IPS DF 6.9 (cell line): ENCODE measurements at places on chromosomes 6 and 20.

DNA sequence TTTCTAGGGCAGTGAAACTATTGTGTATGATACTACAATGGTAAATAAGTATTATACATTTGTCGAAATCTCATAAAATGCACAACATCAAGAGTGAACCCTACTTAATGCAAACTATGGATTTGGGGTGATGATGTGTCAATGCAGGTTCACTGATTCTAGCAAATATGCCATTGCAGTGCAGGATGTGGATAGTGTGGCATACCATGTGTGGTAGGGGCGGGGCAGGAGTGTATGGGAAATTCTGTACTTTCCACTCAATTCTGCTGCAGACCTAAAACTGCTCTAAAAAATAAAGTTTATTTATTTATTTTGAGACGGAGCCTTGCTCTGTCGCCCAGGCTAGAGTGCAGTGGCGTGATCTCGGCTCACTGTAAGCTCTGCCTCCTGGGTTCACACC is 44.3 kb downstream of the ABHD12 start:
- no peaks in the 10 kb centered on the region for H3K27me3 ChIP-seq
- peaks cover 2% of the 10 kb centered on the region; the same call in 1 of the 2 replicates for H3K4me1 ChIP-seq
- no peak overlapping the region for H3K4me3 ChIP-seq
- no peaks in the 10 kb centered on the region for H3K36me3 ChIP-seq
- no peak overlapping the region for H3K27ac ChIP-seq

- H3K27me3 ChIP-seq: no peaks in the 10 kb centered on the region
- no peak overlapping the region for H3K4me3 ChIP-seq
These were observed 55.6 kb upstream of the BEND6 start for GRCh38 chr6:56899311-56899710.

DNA sequence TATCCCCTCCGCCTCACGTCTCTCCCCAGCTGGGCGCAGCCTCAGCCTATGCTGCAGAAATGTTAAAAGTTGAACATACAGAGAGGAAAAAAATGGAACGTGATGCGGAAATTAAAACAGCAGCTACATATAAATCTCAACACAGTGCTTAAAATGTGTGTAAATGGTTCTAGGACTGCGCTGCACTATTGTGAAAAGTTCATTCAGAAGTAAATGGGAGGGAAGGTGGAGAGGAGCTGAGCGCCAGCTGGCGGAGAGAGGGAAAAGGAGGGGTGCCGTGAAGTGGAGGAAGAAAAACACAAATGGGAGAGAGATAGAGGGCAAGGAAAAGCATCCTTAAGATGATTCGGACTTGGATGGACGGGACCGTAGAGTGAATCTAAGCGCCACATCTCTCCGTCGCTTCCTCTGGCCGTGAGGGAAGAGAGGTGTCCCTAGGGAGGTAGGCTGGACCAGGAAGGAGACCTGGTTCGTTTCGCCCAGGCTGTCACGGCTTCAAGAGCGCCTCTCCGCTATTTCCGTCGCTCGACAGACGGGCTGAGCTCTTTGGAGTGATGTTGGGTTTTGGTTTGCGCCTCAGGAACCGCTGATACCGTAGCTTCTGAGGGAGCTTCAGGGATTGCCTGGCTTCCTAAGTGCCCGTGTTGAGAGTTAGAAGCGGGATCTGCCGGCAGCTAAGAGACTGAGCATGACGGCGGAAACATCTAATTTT is 113.7 kb downstream of the TRIM27 start:
- no peaks in the 10 kb centered on the region for H3K36me3 ChIP-seq
- H3K4me1 ChIP-seq: peaks cover 3% of the 10 kb centered on the region
- H3K27me3 ChIP-seq: peaks cover 54% of the 10 kb centered on the region
- H3K4me3 ChIP-seq: peak overlapping the region; percentile 13; the same call in 1 of the 2 replicates
- H3K27ac ChIP-seq: no peak overlapping the region

DNA sequence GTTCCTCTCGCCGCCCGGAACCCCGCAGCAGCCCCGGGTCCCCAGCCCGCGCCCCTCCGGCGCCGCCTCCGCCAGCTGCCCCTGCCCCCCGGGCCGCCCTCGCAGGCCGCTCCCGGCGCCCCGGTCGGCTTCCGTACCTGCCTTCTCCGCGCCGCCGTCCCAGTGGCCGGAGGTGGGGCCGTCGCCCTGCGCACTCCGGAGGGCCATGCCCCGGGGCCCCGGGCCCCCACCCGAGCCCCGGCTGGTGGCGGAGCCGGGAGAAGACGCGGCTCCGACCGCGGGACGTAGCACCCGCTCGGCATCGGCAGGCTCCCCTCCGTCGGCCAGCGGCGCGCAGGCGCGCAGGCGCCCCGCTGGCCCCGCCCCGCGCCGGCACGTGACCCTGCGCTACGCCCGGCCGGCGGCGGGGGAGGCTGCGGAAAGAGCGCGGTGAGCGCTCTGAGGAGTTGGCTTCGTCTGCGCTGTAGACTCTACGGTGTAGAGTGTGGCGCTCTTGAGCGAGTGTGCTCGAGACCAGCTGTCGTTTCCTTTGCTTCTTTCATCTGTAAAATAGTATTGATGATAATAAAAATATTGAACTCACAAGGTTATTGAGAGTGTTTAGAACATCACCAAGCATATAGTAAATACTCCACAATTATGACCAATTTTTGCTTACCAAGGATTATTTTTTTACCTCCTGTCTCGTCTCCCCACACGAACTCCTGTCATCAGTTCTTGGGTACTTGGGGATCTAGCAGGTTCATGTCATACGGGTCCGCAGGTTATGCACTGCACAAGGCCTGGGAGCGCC is at the start of gene TBC1D20:
Gene TBC1D20 (minus strand): TSS at position 335 of the 793 bp plus-strand sequence. CDS start 128 bp downstream, at position 207.
- H3K27me3 ChIP-seq: no peaks in the 10 kb centered on the region
- 0 out of 2 replicates have a peak, but pooled peaks cover 1% of the 10 kb centered on the region for H3K4me1 ChIP-seq
- H3K36me3 ChIP-seq: no peaks in the 10 kb centered on the region
- peak; percentile 55 for DNase-seq

- H3K27ac ChIP-seq: no peak overlapping the region
- no peak for DNase-seq
- H3K36me3 ChIP-seq: no peaks in the 10 kb centered on the region
- no peaks in the 10 kb centered on the region for H3K4me1 ChIP-seq
- H3K27me3 ChIP-seq: no peaks in the 10 kb centered on the region
These were observed 20.8 kb downstream of the ZC2HC1B start for GRCh38 chr6:143885116-143885515.

- no peak overlapping the region for H3K4me3 ChIP-seq
- no peak overlapping the region for H3K27ac ChIP-seq
- H3K27me3 ChIP-seq: no peaks in the 10 kb centered on the region
- no peaks in the 10 kb centered on the region for H3K36me3 ChIP-seq
- no peak for DNase-seq
- H3K4me1 ChIP-seq: peaks cover 2% of the 10 kb centered on the region; the same call in 1 of the 2 replicates
These were observed 8.2 kb upstream of the SLC2A12 start for GRCh38 chr6:134060491-134061106.

DNA sequence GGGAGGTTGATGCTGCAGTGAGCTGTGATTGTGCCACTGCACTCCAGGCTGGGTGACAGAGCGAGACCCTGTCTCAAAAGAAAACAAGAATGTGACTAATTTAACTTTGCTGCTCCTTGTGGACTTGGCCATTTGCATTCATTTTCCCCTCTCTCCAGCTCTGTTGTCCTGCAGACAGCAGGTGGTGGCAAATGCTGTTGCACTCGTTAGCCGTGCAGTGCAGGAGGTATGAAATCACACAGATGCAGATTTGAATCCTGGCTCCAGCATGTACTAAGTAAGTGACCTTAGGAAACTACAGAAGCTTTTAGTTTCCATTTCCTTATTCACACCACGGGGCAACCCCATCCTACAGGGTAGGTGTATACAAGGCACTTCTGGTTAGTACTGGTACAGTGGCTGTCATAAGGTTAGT is 9.6 kb upstream of the BEND3 start:
- H3K27ac ChIP-seq: no peak overlapping the region
- no peak for DNase-seq
- H3K4me1 ChIP-seq: peaks cover 6% of the 10 kb centered on the region; the same call in 1 of the 2 replicates
- 0 out of 2 replicates have a peak, but pooled peaks cover 3% of the 10 kb centered on the region for H3K36me3 ChIP-seq
- no peaks in the 10 kb centered on the region for H3K27me3 ChIP-seq
- H3K4me3 ChIP-seq: no peak overlapping the region

DNA sequence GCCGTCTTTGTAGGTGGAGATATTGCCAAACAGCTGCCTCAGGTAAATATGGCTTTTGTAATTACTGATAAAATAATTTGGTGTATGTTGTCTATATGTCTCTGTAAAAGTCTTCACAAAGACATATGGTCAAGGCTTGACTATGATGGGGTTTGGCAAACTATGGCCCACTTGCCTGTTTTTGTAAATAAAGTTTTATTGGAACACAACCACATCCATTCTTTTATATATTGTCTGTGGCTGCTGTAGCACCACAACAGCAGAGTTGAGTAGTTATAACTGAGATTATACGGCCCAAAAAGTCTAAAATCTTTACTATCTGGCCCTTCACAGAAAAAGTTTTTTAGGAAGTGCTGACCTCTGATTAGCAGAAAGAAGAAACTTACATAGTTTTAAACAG is 133.6 kb downstream of the DNAH8 start:
- H3K27ac ChIP-seq: no peak overlapping the region
- DNase-seq: no peak
- H3K27me3 ChIP-seq: no peaks in the 10 kb centered on the region
- H3K4me1 ChIP-seq: no peaks in the 10 kb centered on the region

DNA sequence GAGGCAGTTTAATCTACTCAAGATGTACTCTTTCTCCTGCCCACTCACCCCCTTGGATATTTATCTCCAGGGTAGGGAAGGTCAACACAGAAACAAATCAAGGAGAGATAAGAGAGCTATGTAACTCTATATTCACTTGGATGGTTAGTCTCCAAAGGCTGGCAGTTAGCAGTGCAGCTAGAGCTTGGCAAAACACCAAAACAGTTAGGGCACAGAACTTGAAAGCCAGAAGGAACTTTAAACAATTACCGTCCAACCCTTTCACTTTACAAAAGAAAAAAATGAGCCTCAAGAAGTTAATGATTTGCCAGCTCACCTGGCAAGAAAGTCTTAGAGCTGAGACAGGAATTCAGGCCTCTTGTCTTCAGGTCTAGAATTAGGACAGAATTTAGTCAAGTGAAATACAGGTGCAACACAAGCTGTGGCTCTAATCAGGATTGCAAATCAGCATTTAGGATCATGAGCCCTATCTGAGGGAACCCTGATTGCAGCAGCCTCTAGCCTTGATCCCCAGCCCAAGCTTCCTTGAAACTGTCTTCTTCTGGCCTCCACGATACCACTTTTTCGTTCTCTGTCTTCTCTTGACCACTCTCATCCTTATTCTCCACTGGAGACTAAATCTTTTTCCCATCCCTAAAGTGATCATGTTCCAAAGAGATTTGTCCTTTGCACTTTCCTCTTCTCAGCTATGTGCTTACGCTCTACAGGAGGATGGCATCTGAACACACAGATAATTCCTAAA is 14.9 kb downstream of the NEDD9 start:
- DNase-seq: no peak
- no peaks in the 10 kb centered on the region for H3K4me1 ChIP-seq
- H3K4me3 ChIP-seq: no peak overlapping the region
- H3K27me3 ChIP-seq: no peaks in the 10 kb centered on the region
- no peaks in the 10 kb centered on the region for H3K36me3 ChIP-seq
- H3K27ac ChIP-seq: no peak overlapping the region

DNA sequence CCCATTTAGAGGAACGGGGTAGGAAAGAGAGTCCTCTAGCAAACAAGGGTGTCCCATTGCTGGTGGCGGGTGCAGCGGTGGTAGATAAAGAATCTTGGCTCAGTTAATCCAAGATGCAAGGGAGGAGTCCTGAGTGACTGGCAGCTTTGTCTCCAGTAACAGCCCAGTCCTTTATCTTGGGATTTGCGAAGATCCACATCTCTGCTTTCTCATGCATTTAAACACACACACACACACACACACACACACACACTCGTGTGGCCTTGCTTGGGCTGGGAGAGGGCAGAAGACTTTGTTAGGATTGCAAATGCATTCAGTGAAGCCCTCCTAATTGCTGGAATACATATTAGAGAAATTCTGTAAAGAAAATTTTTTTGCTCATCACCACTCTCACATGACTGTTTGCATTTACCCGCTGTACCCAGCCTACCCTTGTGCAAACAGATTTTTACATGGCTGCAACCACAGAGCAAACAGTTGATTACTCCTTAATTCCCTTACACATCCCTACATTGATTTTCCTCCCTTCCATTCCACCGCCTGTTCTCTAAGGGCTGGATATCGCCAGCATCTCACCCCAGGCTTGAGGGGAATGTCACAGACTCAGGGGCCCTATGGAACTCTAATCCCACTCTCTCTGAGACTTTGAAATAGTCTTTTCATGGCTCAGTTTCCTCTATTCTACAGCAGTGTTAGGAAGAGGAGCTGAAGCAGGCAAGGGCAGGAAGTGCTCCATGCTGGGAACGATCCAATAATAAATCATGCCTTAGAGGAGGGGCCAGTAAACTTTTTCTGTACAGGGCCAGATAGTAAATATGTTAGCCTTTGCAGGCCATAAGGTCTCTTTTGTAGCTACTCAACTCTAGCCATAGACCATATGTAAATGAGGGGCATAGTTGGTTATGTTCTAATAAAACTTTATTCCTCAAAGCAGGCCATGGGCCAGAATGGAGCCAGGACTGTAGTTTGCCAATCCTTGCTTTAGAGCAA is 3.5 kb downstream of the C6orf132 start:
- H3K36me3 ChIP-seq: no peaks in the 10 kb centered on the region
- peaks cover 15% of the 10 kb centered on the region for H3K4me1 ChIP-seq
- H3K27me3 ChIP-seq: no peaks in the 10 kb centered on the region
- no peak overlapping the region for H3K27ac ChIP-seq

DNA sequence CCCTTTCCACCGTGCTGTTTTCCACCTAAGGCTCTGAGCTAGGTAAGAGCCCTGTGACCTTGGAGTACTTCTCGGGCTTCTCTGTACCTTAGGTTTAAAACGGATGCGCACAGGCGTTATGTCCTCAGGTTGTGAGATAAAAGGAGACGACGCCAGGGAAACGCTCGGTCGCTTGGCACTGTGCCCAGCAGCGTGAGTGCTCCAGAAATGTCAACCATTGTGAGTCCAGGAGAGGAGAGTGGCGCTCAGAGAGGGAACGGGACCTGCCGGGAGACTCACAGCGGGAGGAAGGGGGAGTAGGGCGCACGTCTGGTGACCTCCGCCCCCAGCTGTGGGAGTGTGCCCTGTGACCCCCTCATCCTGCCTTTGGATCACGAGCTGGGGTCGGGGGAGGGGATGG is 33.8 kb upstream of the SCRT2 start:
- H3K27me3 ChIP-seq: peaks cover 9% of the 10 kb centered on the region
- H3K4me3 ChIP-seq: peak overlapping the region; percentile 35; the same call in 1 of the 2 replicates
- H3K27ac ChIP-seq: no peak overlapping the region
- H3K4me1 ChIP-seq: peaks cover 2% of the 10 kb centered on the region; the same call in 1 of the 2 replicates
